Peyer's patch (tissue), 4 donors: ENCODE measurements at places on chromosomes 2 and 18. TPM values are rescaled to one million over a fixed set of nuclear protein-coding genes. Genes with fewer than 3 reads are reported as not detected.

Gene DLGAP1
- 2.7 TPM for total RNA-seq

Gene PROKR1
- not detected for total RNA-seq

GRCh38 chr2:27049422-27050280 is 1.8 kb upstream of the AGBL5 start:
- DNase-seq, result peak; percentile 75

GRCh38 chr2:9952856-9953503 is 1.5 kb downstream of the GRHL1 start:
- no peak for DNase-seq

DNA sequence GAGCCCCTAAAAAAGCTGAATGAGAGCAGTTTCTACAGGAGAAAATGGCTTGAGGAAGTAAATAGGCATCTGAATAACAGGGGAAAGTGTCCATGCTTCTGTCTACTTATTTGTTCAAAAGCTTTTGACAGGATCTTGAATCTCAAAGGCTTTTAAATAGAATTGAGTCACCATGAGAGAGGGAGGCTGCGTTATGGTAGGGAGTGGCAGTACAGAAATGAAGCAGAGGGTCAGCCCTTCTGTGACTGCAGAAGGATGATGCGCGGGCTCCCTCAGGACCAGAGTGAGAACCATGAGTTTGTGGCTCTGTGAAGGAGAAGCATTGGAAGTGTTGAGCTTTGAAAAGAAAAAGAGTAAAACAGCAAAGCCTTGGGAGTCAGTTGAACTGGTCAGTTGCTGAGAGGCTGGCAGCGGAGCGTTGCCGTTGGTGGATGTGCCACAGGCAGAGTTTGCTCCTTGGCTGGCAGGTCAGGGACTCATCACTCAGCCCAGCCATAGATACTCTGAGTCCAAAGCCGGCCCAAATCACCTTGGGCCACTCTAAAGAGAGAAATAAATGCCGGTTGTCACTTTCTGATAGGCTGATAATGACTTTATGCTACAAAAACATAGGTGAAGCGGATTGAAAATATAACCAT is 17.4 kb downstream of the COPS7B start:
- DNase-seq, result no peak

DNA sequence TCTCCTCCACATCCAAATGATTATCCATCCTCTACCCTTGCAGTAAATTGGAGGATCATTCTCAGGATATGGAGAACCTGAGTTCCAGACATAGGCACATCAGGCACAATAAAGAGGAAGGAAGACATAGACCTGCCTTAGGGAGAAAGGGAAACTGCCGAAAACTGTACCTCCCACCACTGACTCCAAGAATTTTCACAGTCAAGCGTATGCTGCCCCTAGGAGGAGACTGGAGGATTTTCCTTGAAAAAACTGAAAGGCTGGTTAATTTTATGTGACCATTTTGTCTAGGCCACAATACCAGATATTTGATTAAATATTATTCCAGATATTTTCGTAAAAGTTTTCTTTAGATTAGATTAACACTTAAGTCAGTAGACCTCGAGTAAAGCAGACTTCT is 638.5 kb upstream of the PKDCC start:
- no peak for DNase-seq

DNA sequence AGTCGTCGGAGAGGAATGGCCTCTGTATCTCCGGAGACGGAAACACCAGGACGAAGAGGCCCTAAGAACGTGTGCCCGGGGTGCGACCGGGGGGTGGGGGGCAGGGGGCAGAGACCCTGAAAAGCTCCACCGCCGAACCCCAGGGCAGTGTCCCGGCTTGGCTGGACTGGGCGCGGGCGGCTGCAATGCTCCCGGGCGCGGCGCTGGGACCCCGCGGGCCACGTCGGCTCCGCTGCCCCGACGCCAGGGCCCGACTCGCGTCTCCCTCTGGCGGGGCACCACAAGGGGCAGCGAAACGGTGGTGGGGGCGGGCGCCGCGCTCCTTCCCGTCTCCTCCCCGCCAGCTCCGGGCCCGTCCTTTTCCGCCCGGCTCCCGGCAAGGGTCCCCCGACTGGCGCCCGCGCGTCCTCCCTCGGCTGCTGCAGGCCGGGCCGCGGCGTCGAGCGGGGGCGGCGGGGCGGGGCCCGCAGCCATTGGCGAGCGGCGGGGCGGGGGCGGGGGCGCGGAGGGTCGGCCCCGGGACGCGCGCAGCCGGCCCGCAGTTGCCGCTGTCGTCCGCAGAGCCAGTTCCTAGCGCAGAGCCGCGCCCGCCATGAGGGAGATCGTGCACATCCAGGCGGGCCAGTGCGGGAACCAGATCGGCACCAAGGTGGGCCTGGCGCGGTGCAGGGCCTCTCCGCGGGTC is at the start of gene TUBB6:
Gene TUBB6, plus strand, starts transcription at position 541 of the 685 bp plus-strand sequence. Its CDS starts 52 bp downstream, at position 593.
- DNase-seq, result peak; percentile 70

DNA sequence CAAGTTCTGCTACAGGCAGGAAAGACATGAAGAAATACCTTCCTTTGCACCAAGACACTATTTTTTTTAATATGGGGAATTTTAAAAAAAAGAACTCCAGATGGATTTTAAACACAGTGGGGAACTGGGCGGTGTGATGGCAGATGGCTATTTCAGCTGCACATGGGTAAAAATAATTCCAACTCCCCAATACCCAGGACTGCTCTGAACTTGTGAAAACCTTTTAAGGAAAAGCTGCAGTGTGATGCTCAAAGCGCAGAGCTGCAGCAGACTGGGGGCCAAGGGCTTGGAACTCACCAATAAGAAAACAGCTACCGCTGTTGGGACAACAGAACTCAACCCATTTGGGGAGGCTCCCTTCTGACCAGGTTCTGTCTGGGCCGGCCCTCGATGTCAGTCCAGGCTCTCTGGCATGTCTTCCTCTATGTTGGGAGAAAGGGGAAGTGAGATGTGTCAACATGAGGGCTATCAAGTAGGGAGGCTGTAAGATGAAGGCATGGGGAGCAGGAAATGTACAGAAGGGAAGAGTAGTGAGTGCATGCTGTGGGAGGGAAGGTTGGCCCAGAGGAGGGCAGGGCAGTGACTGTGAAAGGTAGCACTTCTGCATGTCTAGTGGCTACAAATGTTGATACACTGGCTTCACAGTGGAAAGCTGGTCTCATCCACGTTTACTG is 64.0 kb upstream of the SLC14A2 start:
- DNase-seq, result no peak

- DNase-seq, result peak; percentile 39
These were observed 30.9 kb upstream of the KCMF1 start for GRCh38 chr2:84940088-84940470.

Gene NT5DC4
- not detected for total RNA-seq

Gene GEN1
- 22.9 TPM for total RNA-seq

GRCh38 chr18:48597110-48597509 is 58.3 kb downstream of the CTIF start:
- DNase-seq, result no peak
